Posterior cingulate gyrus (tissue), 11 donors: ENCODE measurements at places on chromosomes 11 and 22.
A peak's percentile ranks its signal among the peaks of the same experiment; 100 is the strongest.

- peak; percentile 9 for DNase-seq
Measured at GRCh38 chr22:50698546-50698945, 25.9 kb downstream of the SHANK3 start.

- DNase-seq = no peak
Measured at GRCh38 chr22:29717789-29718188, 2.0 kb upstream of the CABP7 start.

GRCh38 chr22:17974087-17974486, 50.3 kb downstream of the MICAL3 start:
- DNase-seq = no peak

GRCh38 chr11:66225066-66225465, 43.4 kb upstream of the RAB1B start:
- DNase-seq = no peak

DNA sequence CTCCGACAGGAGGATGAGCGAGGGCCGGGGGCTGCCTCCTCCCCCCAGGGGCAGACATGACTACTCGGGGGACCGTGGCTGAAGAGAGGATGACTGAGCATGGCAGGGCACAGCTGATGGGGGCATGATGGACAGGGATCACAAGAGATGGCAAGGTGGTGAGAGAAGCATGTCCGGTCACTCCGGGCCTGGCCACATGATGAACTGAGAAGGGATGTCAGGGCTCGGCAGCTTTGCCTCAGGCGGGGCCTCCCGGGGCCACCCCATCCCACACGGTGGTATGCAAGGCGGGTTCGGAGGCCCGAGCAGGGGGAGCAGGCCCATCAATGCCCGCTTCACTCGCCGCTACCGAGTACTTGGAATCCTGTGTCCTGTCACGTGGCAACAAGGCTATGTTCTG, 36.6 kb upstream of the UBASH3B start:
- DNase-seq = no peak

DNA sequence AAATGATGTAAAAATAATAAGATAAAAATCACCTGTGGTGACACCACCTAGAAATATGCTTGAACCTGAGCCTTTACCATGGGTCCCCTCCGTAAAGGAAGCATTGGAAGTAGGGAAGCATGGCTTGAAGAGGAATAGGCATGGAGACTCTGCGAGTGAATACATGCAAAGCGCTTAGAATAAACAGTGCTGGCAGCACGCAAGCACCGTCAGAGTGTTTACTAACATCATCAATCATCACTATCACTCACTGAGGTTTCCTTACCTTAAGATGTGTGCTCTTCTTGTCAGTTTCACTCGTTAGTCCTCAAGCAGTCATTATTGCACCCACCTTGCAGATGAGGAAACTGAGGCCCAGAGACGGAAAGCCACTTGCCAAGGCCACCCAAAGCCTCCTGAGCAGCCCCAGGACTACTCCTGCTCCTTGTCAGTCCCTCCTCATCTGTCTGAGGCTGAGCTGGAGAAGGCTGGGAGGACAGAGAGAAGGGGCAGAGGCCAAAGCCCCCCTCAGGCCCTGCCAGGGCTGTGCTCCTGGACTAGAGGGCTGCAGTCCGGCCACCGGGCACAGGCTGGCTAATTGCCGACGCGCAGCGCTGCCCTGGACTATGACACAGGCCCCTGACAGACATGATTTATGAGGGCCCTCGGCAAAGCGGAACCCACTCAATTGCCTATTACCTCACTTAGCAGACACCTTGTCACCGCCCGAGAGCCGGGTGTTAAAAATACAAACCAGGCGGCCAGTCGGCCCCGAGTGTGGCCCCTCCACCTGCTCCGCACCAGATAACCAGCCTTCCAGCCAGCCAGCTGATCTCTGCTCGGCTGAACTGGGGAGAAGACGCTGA, 168.9 kb downstream of the MN1 start:
- DNase-seq = no peak
